ENCODE measurements at places on chromosomes 6 and 20.
A peak's percentile ranks its signal among the peaks of the same experiment; 100 is the strongest.

DNA sequence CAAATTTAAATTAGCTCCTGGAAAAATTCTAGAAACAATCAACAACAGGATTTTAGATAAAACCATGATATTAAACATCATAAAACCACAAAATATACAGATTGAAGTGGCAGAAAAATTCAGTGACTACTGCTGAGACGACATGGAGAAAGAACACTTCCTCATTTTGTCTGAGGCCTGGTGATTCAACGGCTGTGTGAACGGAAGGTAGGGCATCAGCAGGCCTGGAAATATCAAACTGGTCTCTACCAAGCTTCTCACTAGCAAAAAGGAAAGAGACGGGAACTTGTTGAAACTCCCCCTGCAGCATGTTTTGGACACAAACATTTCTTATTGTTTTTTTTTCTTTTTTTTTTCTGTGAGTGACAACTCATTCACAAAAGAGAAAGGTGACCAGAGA is 58.0 kb upstream of the AHI1 start:
- no peak for DNase-seq

DNA sequence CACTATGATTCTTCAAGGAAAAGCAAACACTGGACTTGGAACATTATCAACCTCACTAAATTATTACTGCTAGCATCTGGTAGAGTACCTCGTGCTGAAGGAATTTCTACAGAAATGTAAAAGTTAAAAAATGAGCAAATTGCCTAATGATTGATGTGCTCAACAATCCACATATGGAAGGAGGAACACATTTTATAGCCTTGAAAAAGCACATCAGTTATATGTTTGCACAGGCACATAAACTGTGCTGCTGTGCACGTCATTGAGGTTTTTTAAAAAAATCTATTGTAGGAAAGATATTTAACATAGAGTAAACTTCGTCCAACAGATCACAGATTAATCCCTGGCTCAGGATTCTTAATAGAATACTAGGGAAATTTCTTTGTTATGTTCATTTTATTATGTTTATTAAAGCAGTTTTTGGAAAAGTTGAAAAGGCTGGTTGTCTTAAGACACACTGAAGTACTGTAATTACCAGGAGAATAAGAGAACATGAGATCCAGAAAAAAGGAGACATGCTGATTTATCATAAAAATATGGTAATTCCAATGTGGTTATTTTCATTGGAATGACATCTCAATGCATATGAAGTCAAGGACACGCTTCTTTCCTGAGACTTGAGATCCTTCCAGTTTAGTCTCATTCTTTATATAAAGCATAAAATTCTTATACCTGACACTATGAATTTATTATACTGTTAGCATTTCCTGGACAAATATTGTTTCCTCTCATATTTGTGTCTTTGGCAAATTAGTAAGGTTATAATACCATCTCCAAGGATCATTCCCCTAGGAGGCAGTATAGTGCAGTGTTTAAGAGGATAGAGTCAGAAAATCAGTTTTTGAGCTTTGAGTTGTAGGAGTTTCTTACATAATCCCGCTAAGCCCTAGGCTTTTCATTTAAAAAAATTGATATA is 511.1 kb downstream of the TENT5A start:
- peak; percentile 19 for DNase-seq

DNA sequence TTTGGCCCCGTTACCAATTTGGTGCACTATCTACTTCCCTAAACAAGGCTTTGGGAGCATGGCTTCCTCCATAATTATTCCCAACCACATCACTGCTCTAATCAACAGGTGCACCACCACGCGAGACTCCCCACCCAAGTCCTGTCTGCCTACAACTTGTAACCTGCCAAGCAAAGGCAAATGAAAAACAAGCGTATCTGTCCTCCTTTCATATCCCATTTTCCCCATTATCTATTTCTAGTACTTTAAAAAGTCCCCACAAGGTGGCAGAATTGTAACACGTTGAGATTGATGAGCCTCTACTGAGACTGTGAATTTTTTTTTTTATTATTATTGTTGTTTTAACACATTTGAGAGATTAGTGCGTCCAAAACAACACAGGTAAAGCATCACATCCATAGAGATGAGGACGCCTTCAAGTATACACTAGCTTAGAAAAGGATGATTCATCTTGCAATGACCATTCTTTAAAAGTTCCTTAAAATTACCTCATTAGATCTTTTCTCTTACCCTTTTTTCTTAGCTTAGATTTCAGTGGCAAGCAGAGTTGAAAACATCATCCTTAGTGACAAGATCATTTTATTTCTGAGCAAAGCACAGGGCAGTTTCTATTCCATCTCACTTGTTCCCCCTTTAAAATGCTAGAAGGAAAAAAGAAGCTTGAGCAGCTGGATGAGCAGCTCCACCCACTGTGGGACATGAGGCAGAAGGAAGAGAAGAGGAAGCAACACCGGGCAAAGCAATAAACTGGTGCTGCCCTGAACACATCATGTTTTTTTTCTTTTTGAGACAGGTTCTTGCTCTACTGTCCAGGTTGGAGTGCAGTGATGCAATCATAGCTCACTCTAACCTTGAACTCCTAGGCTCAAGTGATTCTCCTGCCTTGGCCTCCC is 210.8 kb downstream of the ARHGAP18 start:
- peak; percentile 58 for DNase-seq

DNA sequence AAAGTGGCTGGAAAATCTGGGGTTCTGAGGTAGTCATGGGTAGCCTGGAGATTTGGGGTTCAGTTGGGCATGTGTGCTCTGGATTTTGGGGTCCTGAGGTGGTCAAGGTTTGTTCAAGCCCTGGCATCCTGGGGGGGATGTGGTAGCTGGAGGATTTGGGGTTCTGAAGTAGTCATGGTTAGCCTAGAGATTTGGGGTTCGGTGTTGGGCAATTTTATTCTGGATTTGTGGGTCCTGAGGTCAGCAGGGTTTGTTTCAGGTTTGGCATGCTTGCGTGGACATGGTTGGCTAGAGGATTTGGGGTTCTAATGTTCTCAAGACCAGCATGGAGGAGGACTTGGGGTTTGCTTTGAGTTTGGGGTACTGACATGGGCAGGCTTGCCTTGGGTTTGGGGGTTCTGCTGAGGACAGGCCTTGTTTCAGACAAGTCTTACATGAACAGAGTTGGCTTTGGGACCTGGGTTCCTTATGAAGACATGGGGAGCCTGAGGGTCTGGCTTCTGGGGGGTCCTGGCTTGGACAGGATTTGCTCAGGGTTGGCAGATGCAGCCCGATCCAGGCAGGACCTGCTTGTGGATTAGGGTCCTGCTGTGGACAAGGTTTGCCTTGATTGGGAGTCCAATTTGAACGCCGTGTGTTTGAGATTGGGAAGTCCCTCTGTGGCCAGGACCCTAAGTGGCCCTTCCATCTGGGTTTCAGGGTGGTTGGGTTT is 906 bp downstream of the ANKRD60 start:
- DNase-seq, result no peak

DNA sequence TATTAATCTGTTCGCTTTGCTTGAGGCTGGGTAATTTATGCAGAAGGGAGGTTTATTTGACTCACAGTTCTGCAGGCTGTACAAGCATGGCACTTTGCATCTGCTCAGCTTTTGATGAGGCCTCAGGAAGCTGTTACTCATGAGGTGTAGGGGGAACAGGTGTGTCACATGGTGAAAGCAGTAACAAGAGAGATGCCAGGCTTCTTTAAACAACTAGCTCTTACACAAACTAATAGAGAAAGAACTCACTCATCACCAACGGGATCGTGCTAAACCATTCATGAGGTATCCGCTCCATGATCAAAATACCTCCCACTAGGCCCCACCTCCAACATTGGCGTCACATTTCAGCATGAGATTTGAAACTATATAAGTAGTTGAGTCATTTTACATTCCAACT is 34.4 kb upstream of the GCLC start:
- DNase-seq, result no peak

Measured in NCI-H146 (cell line).